Right atrium auricular region (tissue), 2 donors: ENCODE measurements at places on chromosomes 7 and 10.

GRCh38 chr10:43846187-43846680, 197.6 kb upstream of the ZNF32 start:
- peak; percentile 63 for DNase-seq
- peak overlapping the region; percentile 38 for H3K27ac ChIP-seq
- H3K4me3 ChIP-seq: no peak overlapping the region
- no peaks in the 10 kb centered on the region for H3K36me3 ChIP-seq

DNA sequence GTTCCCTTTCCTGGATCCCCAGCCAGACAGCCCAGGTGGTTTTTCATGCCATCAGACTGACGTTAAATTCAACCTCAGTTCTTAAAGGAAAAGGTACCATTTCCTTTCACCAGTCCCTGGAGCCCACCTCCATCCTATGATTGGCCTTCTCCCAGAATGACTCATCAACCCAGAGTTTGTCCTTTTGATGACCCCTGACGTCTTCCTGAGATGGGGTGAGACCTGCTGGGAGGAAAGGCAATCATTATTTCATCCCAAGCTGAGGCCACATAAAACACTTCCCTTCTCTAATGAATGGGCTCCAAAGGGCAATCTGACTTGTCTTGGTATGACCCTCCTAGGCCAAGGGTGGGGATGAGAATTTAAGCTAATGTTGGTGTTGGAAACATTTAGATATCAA, 750.7 kb downstream of the SUGCT start:
- no peak for DNase-seq
- H3K4me1 ChIP-seq: no peaks in the 10 kb centered on the region
- H3K4me3 ChIP-seq: no peak overlapping the region

GRCh38 chr10:82908751-82909150, 1033.8 kb downstream of the NRG3 start:
- H3K27me3 ChIP-seq: no peaks in the 10 kb centered on the region
- no peak overlapping the region for H3K4me3 ChIP-seq
- DNase-seq: no peak
- H3K36me3 ChIP-seq: no peaks in the 10 kb centered on the region

GRCh38 chr7:106312906-106313305, 28.1 kb upstream of the NAMPT start:
- no peak overlapping the region for H3K4me3 ChIP-seq
- H3K27me3 ChIP-seq: no peaks in the 10 kb centered on the region
- H3K4me1 ChIP-seq: no peaks in the 10 kb centered on the region
- no peak overlapping the region for H3K27ac ChIP-seq
- no peak for DNase-seq
- H3K36me3 ChIP-seq: no peaks in the 10 kb centered on the region

GRCh38 chr10:11435581-11435981, 175.9 kb downstream of the USP6NL start:
- no peak overlapping the region for H3K4me3 ChIP-seq
- no peaks in the 10 kb centered on the region for H3K36me3 ChIP-seq
- no peak overlapping the region for H3K27ac ChIP-seq
- no peaks in the 10 kb centered on the region for H3K27me3 ChIP-seq

- DNase-seq: peak; percentile 74
- H3K27me3 ChIP-seq: no peaks in the 10 kb centered on the region
- H3K4me1 ChIP-seq: no peaks in the 10 kb centered on the region
These were observed 16.7 kb upstream of the CLIP2 start for GRCh38 chr7:74272305-74273038.

- H3K36me3 ChIP-seq: no peaks in the 10 kb centered on the region
- H3K4me1 ChIP-seq: no peaks in the 10 kb centered on the region
- no peaks in the 10 kb centered on the region for H3K27me3 ChIP-seq
- H3K27ac ChIP-seq: no peak overlapping the region
These were observed 57.9 kb downstream of the CDCA7L start for GRCh38 chr7:21887779-21888178.
